ENCODE measurements at places on chromosomes 13 and 19.

DNA sequence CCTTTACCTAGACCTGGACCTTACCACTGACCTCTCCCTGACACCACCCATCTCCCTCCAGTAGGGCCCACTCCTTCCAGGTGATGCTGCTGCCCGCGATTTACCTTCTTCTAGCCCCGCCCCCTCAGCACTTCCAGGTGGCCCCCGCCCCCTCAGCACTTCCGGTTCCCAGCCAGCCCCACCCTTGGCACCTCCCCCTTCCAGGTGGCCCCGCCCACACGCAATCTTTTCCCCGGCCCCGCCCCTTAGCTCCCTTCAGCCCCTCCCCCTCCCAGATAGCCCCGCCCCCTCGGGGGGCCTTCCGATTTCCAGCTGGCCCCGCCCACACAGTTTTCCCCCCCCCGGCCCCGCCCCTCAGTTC is 586 bp downstream of the LIG1 start:
- DNase-seq: peak; percentile 56

GRCh38 chr13:57627663-57628062 is 3.9 kb upstream of the PCDH17 start:
- no peak for DNase-seq

DNA sequence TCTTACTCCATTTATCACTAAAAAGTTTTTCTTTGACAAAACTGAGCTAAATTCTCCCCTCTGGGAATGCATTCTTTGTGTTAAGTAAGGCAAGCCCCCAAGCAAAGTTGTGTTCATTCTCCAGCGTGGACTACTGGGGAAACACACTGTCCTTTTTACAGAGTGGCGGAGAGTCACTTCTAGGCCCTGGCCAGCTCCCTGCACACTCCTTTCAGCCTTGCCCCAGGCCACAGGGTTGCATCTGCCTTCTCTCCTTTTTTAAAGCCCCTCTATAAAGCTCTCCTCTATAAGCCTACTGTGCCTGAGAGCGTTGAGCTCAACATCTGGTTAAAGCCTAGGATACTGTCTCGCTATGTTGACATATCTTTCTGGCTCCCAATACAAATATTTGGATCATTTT is 803.4 kb downstream of the PCDH17 start:
- DNase-seq: no peak

DNA sequence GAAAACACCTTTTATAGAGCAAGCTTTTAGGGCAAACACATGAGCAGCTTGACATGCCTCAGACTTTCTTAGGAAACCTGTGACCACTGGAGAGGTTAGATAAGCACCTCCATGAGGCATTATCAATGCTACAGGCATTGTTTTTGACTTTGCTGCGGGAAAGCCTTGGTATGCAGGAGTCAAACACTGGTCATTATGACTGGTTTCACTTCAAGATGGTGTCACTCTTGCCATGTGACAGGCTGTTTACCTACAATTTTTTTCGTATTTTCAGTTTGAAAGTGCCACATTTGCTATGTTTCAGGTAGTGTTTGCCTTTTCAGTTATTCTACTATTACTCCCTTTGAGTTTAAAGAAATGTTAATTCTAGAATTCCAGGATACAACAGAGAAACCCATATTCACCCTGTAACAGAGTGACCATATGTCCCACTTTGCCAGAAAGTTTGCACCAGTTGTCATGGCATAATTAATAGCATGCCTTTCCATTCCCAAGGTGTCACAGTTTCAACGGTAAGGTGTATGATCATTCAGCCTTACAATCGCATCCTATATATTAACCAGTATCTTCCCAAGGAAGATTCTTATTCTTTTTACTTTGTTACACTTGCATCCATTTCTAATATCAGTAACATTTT is 33.0 kb downstream of the USP12 start:
- no peak for DNase-seq

DNA sequence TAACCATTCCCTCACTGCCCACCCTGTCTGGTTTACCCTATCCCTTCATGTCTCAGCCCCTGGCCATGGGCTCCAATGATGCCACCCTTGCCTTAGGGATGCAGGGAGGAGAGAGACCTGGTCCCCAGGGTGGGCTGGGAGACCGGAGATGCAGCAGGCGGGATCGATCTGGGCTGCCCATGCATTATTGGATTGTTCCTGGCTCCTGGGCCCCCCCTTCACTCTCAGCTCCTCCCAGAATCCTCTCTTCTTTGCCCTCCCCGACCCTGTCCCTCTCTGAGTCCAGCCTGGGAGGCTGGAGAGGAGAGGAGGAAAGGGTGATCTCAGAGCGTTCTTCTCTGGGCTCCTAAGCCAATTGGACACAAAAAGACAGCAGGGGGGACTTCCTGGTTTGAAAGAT is 5.8 kb downstream of the KASH5 start:
- no peak for DNase-seq

Measured in kidney capillary endothelial cell (primary cell).